Spinal cord (tissue), 10 donors: ENCODE measurements at places on chromosomes 16 and 17. TPM values are rescaled to one million over a fixed set of nuclear protein-coding genes. Genes with fewer than 3 reads are reported as not detected.

Gene NSMCE1
- total RNA-seq, result 50.4 TPM

Gene TBC1D3B
- 1.2 TPM for total RNA-seq

Gene ZCCHC14
- total RNA-seq, result 16.8 TPM

Gene PNMT
- total RNA-seq, result 0.99 TPM

Gene IGF2BP1
- total RNA-seq, result 1.4 TPM

Gene KRTAP1-1
- total RNA-seq, result not detected

Gene KRT33A
- total RNA-seq, result not detected

Gene APOH
- total RNA-seq, result 1.5 TPM

Gene PER1
- 28.0 TPM for total RNA-seq

Gene CDC6
- 6.7 TPM for total RNA-seq

Gene BIRC5
- 18.9 TPM for total RNA-seq

Gene BAHCC1
- total RNA-seq, result 9.3 TPM

Gene GRN
- total RNA-seq, result 146 TPM

Gene IFI35
- total RNA-seq, result 8.5 TPM

Gene SPATA22
- 0.44 TPM for total RNA-seq

Gene NFE2L1
- 94.2 TPM for total RNA-seq

Gene CACNG3
- total RNA-seq, result 3.8 TPM

Gene ASGR2
- total RNA-seq, result 0.50 TPM

Gene TAC4
- not detected for total RNA-seq

Gene TMEM204
- 18.8 TPM for total RNA-seq

Gene CA4
- total RNA-seq, result 6.2 TPM

Gene CYBA
- total RNA-seq, result 147 TPM

Gene PERCC1
- total RNA-seq, result not detected

Gene GPRC5C
- total RNA-seq, result 16.3 TPM

Gene CHTF18
- total RNA-seq, result 20.1 TPM

Gene PIRT
- 7.3 TPM for total RNA-seq

Gene NTN3
- total RNA-seq, result 3.0 TPM

Gene ANKRD40CL
- not detected for total RNA-seq

Gene MSLN
- 0.83 TPM for total RNA-seq

Gene BICDL2
- total RNA-seq, result 0.10 TPM

Gene CFAP20
- total RNA-seq, result 97.1 TPM

Gene MYL4
- total RNA-seq, result 5.2 TPM

Gene EVI2A
- 58.7 TPM for total RNA-seq

Gene TBC1D3G
- not detected for total RNA-seq
